Fibroblast of skin of abdomen (primary cell): ENCODE measurements at places on chromosomes 2 and 18.

GRCh38 chr2:170235860-170236679 is 58.1 kb downstream of the MYO3B start:
- DNase-seq = peak; percentile 54

GRCh38 chr2:58911877-58912276 is 670.8 kb upstream of the FANCL start:
- DNase-seq = no peak

DNA sequence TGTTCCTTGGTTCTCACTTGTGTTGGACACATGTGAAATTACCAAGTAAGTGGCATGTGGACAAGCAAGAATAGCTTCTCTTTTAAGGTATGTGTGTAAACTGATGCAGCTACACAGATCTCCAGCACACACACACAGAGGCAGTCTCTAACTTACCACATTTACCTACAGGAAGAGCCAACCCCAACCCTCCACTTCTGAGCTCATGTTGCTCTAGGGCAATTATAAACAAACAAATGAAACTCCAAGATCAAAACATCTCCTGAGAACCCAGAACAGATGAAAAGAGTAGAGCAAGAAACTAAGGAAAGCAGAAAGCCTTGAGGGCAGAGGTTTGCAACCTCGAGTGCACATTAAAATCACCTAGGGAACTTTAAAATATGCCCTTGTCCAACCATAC is 16.0 kb upstream of the TMEM37 start:
- no peak for DNase-seq

GRCh38 chr18:60980422-60981005 is 352.7 kb upstream of the CDH20 start:
- no peak for DNase-seq

DNA sequence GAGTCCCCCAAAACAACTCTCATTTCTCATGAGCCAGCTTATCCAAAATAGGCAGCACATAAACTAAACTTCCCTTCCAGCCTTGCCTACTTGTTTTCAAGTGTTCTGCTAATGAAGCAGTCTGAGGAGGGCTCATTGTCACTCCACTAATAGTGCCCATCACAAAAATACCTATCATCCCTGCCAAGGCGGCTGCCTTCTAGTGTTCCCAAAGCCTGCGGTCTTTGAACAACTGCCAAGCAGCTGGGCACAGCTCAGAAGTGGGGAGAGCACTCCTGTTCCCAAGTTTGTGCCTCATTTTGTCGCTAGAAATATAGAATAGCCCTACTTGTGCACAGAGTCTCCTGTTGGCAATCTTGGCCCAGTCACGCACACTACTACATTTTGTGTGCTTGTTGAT is 50.3 kb downstream of the DTNA start:
- no peak for DNase-seq

GRCh38 chr2:53515435-53516332 is 251.9 kb upstream of the CHAC2 start:
- peak; percentile 5 for DNase-seq

GRCh38 chr2:241507430-241508239 is 749 bp downstream of the STK25 start:
- DNase-seq = peak; percentile 34

- DNase-seq = peak; percentile 69
Measured at GRCh38 chr2:217930761-217931563, 71.8 kb downstream of the TNS1 start.
